ENCODE measurements at places on chromosomes 16 and 17.
A peak's percentile ranks its signal among the peaks of the same experiment; 100 is the strongest.

DNA sequence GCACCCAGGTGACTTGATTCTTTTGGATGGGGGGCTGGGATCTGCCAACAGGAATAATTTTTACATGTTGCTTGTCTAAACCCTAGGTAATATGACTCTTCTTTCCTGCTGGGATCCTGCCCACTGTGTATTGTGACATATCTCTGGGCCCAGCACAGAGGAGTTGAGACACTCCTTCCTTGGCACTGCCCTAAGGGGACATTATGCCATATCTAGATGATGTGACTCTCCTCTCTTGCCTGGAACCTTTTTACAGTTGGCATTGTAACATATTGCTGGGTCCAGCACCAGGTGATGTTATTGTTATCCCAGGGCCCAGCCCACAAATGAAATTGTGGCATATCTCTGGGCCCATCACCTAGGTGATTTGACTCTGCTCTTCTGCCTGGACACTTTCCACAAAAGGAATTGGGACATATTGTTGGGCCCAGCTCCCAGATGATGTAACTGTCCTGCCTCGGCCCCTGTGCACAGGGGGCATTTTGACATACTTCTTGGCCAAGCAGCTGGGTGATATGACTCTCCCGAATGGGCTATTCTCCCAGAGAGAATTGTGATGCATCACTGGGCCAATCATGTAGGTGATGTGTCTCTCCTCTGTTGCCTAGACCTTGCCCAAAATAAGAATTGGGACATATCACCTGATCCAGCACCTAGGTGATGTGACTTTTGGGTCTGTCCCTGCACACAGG is 1837.7 kb downstream of the TP53TG3F start:
- no peak for DNase-seq

DNA sequence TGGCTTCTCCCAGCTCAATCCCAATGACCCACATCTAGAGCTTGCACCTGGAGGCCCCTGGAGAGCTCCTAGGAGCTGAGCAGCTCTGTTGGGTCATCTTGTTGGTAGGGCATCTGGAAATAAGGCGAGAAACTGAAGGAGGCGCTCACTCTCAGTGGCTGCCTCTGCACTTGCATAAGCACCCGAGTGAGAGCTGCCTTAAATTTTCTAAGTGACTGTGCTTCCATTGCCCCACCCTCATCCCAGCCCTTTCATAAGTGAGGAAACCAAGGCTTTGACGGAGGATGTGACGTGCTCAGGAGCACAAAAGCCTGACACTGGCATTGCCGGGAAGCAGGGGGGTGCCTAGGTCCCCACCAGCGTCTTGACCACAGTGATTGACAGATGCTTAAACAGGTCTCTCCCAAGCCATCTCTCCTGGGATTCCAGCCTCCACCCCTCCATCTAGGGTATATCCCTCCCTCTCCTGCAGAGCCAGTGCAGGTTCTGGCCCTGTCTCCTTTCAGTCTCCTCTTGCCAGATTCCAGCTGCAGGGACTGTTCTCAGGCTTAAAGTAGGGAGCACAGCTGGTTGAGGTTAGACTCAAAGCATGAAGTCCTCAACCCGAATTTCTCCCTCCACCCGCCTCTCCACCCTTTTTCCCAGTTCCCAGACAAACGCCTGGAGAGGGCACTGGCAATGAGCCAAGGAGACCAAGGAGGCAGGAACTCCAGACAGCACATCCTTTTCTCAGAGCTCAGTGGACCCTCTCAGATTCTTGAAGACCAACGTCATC is 113.7 kb downstream of the IRX5 start:
- no peak for DNase-seq

GRCh38 chr16:78050734-78051400 is 28.5 kb downstream of the CLEC3A start:
- DNase-seq: no peak

GRCh38 chr16:53556521-53556920 is 53.5 kb upstream of the AKTIP start:
- DNase-seq: no peak

GRCh38 chr16:70692130-70692872 is 6.4 kb upstream of the MTSS2 start:
- DNase-seq: no peak

GRCh38 chr17:31757097-31757496 is 101.9 kb downstream of the COPRS start:
- DNase-seq: no peak

DNA sequence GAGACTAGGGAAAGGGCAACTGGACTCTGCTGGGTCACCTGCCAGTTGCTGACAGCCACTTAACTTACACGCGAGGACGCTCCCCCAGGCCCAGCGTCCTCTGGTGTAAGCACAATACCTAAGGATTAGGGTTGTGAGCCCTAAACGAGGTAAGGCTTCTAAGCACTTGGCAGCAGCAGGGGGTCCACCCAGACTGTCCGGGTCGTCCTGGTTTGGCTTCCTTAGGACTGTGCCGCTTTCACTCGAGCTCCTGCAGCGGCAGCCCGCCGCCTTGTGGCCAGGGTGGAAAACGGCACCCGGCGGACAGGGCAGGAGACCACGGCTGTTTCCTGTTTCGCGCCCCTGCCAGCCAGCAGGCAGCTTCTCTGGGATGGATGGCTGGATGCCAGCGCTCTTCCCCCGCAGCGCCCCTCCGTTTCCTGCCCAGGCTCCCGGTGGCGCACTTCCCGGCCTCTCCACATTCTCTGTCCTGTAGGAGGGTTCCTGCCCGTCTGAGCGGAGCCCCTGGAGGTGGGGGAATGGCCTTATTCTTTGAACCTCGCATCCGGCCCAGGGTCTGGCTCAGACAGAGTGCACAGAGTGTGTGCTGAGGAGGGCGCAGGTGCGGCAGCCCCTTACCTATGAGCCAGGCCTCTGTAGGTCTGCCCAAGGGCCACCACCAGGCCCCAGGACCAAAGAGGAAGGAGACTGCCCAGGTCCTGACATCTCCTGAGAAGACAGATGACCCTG is 47.0 kb upstream of the AMZ2 start:
- peak; percentile 74 for DNase-seq

GRCh38 chr17:9830711-9831110 is 5.0 kb downstream of the GLP2R start:
- DNase-seq: no peak

DNA sequence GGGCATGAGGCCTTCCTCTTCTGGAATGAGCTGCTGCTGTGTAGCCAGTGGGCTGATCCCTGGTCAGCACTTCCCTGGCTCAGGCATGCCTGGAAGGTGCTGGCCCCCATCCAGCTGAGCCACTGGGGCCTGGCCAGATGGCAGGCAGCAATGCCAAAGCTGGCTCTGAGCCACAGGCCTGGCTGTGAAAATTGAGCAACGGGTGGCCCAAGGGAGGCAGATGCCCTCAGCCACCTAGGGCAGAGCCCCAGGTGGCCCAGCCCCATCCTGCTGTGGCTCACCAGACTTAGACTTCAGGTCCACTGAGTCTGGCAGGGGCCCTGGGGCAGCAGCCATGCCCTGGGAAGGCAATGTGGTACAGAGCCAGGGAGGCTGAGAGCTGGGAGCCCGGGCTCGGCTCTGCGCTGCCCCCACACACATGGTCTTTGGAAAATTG is 8.5 kb upstream of the CRHR1 start:
- peak; percentile 49 for DNase-seq

- DNase-seq: no peak
Measured at GRCh38 chr16:89330177-89330856, 112.8 kb downstream of the ZNF778 start.

GRCh38 chr16:24741862-24742261 is 12.4 kb downstream of the TNRC6A start:
- no peak for DNase-seq

DNA sequence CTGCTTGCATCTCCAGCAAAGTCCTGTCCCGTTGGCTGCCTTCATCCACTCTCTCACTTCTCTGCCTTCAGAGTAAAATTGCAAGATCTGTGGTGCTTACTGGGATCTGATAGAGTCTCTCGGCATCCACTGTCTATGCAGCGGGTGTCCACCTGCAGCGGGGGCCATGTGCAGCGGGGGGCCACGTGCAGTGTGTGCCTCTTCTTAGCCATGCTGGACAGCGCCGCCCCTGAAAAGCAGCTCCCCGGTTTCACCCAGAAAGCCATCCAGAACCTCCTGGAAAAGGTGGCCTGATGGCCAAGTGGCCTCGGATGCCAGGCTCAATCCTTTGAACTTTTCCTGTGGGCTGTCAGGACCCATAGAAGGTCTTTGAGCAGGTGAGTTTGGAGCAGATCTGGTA is 9.5 kb downstream of the STX4 start:
- no peak for DNase-seq

DNA sequence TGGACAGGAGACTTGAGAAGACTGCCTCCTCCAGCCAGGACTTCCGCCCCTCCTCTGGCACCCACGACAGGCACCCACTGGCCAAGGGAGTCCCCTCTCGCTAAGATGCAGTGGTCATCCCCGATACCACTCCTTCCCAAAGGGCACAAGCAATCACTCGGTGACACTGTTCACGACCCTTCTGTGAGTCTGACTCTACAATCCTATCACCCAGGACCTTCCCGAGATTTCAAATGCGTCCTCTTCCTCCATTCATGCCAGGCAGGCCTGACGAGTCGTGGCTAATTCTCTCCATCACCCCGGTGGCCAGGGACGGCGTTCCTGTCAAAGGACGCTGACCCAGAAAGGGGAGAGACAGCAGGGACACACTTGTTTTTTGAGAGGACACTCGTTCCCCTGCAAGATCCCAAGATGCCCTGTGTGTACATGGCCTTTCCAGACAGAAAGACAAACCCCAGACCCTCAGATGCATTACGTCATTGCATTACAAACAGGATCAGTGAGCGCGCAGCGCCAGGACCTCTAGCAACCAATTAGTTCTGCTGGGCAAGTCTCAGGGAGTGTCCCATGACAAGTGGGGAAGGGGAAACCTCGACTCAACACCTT is 12.2 kb downstream of the FBXO31 start:
- DNase-seq: no peak

GRCh38 chr16:14301169-14302030 is 230.3 kb downstream of the MRTFB start:
- DNase-seq: no peak

DNA sequence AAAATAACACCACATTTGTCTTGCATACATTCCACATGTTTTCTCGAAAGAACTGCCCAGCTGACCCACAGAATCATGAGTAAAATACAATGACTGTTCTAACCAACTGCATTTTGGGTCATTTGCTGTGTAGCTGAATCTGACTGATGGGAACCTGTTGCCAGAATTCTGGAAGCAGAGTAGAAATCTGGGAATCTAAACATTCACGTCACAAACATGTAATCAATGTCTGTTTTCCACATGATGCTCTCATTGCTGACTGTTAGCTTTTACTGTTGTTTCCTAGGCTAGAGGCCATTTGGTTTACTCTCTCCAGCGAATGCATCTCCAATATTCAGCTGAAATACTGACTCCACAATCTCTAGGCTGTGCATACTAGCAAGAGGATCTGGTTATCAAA is 710.1 kb downstream of the KCNJ2 start:
- no peak for DNase-seq

DNA sequence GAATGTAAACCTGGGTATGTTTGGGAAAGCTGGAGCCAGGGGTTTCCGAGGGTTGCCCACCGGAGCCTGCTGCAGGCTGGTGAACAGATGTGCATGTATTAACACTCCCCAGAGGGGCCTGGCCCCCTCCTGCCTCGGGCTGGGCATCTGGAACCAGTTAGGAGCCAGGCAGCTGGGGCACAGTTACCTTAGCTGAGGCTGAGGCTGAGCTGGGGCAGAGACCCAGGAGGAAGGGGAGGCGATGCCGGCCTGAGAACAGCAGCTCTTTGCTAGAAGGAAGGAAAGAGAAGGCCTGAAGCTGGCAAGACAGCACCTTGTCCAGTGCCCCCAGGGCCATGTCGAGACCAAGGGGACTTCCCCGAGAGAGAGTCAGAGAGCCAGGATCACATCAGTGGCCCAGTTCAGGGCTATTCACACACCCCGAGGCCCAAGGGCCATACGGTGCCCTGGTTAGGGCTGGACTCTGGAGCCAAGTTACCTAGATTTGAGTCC is 65.8 kb downstream of the RMI2 start:
- DNase-seq: no peak

DNA sequence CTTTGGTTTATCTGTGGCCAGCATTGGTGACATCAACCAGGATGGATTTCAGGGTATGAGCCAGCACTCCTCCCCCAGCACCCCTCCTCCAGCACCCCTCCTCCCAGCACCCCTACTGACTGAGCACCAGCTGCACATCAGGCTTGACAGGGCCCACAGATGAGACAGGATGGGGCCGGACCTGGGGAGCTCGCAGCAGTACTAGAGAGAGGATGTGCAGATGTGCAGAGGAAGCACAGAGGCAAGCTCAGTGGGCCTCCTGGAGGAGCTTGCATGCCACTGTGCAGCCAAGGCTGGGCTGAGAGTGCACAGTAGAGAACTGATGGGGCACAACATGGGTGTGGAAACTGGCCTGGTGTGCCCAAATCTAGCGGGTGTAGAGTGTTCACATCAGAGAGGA is 16.2 kb downstream of the ITGA3 start:
- DNase-seq: no peak

- no peak for DNase-seq
Measured at GRCh38 chr16:31260136-31260931, 559 bp downstream of the ITGAM start.

- DNase-seq: no peak
Measured at GRCh38 chr17:32349503-32349853, 479 bp upstream of the ZNF207 start.

DNA sequence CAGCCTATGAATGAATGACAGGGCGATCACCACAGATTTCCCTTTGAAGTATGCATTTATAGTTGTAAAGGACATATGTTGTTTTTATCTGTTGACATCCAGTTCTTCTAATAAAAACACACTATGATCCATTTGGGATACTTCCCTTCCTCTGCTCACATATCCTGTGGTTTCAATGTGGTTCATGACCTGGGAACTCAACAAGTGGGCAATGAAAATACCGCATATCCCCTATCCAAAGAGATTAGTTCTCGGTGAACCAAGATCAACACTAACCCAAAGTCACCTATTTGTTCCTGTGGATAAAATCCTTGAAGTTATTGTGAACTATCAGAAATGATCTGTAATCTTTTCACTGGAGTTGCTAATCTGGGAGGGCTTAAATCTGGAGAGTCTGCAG is 16.0 kb downstream of the ABCA8 start:
- DNase-seq: no peak

- DNase-seq: no peak
Measured at GRCh38 chr17:6061290-6061689, 8.9 kb upstream of the WSCD1 start.

DNA sequence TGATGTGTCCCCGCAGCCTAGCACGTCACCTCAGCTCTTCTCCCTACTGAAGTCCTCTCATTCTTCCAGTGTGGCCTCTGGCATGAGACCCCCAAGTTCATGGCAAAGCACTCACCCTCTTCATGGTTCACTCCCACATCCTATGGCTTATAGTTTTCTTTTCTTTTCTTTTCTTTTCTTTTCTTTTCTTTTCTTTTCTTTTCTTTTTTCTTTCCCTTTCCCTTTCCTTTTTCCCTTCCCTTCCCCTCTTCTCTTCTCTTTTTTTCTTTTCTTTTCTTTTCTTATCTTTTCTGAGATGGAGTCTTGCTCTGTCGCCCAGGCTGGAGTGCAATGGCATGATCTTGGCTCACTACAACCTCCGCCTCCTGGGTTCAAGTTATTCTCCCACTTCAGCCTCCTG is 58.4 kb upstream of the NLRP1 start:
- DNase-seq: no peak
